SW 1271 (cell line): ENCODE measurements at places on chromosomes 12 and 14.

DNA sequence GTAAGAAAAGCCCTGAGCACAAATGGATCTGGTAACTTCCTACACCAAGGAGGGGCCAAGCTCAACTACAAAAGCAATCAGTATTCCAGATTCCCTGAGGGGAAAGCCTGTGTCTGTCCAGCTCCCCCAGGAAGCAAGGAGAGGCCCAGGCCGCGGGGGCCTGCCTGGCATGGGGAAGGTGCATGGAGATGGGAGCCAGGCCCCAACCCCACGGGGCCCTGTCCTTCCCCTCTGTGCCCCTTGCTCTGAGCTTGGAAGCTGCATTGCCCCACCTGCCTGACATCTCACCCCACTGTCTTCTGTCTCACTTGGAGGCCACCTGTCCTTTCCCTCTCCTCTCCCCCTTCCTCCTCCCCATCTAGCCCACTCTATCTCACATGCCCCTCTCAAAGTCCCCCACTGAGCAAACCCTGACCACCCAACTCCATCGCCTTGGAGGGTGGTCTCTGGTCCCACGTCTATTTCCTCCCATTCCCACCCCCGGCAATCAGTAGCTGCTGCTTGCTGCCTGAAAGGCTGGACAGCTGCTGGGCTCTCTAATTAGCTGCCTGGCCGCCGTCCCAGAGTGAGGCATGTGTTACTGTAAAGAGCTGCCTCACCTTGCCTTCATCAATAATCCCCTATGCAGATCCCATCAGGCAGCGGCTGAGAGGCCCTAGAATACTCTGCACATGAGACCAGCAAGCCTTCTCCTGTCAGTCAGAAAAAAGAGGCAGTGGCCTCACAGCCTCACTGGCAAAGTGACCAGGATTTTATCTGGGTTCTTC, 3.4 kb upstream of the TMEM229B start:
- DNase-seq: no peak

GRCh38 chr12:14362352-14362751, 3.1 kb upstream of the ATF7IP start:
- DNase-seq: no peak

DNA sequence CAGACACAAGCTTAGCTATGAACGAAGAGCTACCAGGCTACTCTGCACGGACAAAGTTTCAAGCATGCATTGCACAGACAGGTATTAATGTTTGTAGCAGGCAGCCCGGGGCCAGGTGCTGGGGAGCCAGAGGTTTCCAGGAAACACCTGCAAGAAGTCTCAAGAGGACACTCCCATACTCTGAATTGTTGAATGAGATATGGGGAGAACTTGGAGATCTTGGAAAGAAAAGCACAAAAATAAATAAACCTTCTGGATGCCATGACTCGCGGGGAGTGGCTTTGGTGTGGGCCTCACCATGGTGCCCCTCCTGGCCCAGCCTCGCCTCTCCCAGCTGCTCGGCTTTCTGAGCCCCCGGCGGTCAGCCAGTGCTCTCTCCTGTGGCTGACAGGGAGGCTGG, 186.8 kb downstream of the TTC7B start:
- DNase-seq: no peak

DNA sequence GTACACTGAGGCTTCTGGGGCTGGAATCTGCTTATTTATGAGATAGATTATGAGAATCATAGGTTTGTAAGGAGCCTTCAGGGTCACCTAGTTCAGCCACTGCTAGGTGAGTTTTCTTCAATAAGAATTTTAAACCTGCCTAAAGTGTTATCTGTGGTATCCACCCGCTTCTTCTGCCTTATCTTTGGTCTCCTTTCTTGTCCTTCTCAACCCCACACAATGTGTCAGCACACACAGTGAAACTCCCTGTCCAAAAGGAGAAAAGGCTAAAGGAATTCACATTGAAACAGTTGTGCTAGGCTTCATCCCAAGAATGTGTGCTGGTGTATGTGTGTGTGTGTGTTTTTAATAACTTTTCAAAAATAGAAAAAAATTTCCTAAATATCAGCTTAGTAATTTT, 259.3 kb upstream of the BTG1 start:
- no peak for DNase-seq

DNA sequence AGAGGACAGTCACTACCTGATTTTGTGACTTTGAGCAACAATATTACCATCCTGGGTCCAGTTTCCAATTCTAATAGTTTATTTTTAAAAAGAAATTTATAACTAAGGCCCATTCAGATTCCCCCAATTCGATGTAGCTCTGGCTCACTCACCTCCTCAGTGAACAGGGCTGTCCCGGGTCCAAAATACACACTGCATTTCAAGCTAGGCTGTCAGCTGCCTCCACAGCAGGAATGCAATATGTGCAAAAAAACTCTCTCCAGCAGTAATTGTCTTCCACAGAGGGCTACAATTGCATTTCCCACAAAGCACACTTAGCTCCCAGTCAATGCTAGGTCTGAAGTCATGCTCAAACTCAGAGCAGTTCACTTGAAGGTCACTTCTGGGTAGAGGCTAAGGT, 39.3 kb upstream of the ZNF641 start:
- no peak for DNase-seq

DNA sequence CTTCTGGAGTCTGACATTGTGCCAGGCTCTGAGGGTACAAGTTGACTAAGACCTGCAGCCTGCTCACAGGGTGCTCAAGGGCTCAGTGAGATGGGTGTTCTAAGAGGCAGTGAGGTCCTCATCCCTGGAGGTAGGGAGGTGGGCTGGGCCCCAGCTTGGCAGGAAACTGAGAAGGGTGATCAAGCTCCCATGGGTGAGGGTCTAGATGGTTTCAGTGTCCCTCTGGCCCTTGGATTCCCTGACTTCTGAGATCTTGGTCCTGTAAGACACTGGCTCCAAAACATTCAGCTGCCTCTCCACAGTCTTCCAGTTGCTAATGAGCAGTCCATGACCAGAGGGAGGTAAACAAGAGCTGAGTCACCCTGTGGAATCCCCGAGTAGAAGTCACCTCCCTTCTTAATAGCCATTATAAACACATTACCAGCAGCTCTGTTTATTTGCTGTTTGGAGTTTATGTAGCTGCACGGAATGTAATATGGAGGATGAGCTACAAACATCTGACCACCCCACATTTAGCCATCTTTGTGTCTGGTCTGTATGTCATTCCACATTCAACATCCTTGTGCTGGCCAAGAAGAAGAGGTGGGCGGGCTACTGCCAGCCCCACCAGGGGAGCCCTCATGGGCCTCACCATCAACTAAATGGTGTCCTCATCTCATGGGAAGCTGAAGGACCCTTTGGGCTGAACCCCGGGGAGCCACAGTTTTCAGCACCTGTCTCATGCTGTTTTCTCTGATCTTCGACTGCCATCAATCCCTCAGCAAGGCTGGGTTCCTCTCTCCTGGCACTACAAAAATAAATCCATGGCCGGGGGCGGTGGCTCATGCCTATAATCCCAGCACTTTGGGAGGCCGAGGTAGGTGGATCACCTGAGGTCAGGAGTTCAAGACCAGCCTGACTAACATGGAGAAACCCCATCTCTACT, 37.2 kb upstream of the BDKRB2 start:
- DNase-seq: peak; percentile 24

- no peak for DNase-seq
Observed at GRCh38 chr12:57236925-57237595, 7.5 kb downstream of the SHMT2 start.

GRCh38 chr14:94571950-94572349, 9.3 kb upstream of the SERPINA5 start:
- DNase-seq: no peak
